G401 (cell line): ENCODE measurements at places on chromosomes 4 and X.

DNA sequence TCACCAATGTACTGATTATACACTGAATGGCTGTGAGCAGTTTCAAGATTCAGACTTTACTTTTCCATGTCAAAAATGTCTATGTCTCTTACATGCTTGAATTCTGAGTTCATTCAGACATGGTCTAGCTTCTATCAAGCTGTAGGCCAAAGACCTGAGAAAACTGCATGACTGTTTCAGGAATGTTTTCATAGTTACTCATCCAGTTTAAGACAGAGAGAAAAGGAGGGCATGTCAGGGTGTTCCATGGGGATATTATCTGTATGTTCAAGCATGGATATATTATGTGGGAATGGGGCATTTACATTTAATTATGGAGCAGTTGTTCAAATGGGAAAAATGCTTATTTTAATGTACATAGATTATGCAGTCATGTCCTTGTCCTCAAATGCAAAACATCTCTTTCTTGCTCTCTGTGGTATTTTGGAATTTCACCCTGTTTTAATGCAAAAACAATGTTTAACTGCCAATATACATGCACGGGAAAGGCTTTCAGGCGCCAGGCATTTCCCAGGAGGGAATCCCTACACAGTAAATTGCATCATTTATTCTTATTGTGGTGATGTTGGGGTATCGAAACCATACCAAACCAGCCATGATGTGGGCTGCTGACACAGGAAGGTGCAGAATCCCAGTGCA, 429.1 kb upstream of the INTU start:
- DNase-seq = no peak

DNA sequence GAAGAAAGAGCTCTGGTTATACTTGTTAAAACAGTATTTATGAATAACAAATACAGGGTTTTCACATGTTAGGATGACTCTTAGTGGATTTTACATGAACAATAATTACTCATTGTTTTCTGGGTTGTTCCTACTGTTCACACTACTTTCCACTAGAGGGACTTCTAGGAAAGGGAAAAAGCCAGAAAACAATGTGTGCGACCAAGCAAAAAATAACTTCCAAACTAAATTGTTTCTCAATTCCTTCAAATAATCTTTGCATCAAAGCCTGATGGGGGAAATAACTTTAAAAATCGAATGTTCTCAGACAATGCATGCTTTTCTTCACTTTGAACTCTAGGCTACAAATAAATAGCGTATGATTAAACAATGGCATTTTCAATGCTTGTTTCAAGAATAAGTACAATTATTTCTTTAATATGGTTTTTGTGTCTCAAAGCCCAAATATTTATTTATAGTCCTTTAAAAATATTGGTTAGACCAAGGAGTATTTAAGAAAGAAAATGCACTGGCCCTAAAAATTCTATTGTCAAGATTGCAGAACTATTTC, 72.1 kb upstream of the ETNPPL start:
- DNase-seq = peak; percentile 23

GRCh38 chrX:9598344-9598743, 133.5 kb downstream of the TBL1X start:
- DNase-seq = peak; percentile 49

DNA sequence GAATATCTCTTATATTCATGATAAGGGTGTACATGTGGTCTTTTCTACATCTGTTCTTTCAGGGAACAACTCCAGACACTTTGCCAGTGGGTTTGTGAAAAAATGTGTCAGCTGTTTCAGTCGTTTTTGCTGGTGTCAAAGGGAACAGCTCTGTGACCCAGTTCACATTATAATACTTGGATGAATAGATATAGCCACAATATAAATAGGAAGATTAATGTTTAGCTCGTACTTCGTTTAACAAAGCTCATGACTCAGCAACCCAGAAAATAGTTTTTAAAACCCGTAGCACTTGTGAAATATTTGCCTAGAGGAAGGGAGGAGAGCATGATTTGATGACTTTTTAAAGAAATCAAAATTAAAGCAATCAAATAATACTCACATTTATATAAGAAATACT, 7.9 kb downstream of the LIAS start:
- DNase-seq = no peak

- no peak for DNase-seq
Measured at GRCh38 chr4:185068837-185069236, 50.5 kb downstream of the HELT start.

GRCh38 chr4:83536362-83537272, 709 bp downstream of the GPAT3 start:
- peak; percentile 64 for DNase-seq

- DNase-seq = no peak
Measured at GRCh38 chr4:7167706-7168105, 24.6 kb upstream of the SORCS2 start.

GRCh38 chrX:6019076-6019475, 209.6 kb downstream of the NLGN4X start:
- no peak for DNase-seq

DNA sequence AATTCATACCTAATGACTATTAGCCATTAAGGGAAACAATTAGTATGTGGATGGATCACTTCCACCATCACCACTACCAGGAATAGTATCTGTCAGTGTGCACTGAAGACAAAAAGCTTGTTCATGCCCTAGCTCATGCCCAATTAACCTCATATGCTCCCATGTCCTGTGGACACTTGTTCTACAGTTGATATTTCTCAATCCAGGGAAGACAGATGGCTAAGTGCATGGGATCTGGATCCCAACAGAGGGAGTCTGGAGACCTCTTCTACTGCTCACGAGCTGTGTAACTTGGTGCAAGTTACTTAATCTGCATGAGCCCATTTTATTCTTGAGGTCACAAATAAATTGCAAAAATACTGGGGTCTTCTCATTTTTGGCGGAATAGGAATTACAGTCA, 23.7 kb downstream of the AMOT start:
- no peak for DNase-seq

GRCh38 chr4:87219632-87220093, 755 bp downstream of the KLHL8 start:
- peak; percentile 61 for DNase-seq

GRCh38 chrX:41933546-41933945, 10.2 kb upstream of the CASK start:
- no peak for DNase-seq

GRCh38 chr4:52655506-52655905, 3.6 kb downstream of the USP46 start:
- no peak for DNase-seq

GRCh38 chrX:39065051-39065871, 264.0 kb downstream of the MID1IP1 start:
- DNase-seq = peak; percentile 88

DNA sequence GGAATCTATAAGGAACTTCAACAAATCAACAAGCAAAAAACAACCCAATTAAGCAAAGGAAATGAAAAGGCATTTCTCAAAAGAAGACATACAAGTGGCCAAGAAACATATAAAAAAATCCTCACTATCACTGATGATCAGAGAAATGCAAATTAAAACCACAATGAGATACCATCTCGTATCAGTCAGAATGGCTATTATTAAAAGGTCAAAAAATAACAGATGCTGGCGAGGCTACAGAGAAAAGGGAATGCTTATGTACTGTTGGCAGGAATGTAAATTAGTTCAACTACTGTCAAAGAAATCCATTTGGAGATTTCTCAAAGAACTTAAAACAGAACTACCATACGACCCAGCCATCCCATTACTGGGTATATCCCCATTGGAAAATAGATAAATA, 292.4 kb upstream of the FAT1 start:
- DNase-seq = no peak

GRCh38 chr4:145679991-145680455, at the start of gene C4orf51:
Gene C4orf51, plus strand, starts transcription at chr4:145680146. Its CDS starts 58 bp downstream, at chr4:145680204.
- DNase-seq = no peak

GRCh38 chr4:177107288-177107921, 202.3 kb upstream of the NEIL3 start:
- peak; percentile 39 for DNase-seq
